ENCODE measurements at places on chromosomes 16 and 17.

GRCh38 chr17:8223356-8224126 lies 13.2 kb upstream of the AURKB start:
- peak; percentile 55 for DNase-seq

DNA sequence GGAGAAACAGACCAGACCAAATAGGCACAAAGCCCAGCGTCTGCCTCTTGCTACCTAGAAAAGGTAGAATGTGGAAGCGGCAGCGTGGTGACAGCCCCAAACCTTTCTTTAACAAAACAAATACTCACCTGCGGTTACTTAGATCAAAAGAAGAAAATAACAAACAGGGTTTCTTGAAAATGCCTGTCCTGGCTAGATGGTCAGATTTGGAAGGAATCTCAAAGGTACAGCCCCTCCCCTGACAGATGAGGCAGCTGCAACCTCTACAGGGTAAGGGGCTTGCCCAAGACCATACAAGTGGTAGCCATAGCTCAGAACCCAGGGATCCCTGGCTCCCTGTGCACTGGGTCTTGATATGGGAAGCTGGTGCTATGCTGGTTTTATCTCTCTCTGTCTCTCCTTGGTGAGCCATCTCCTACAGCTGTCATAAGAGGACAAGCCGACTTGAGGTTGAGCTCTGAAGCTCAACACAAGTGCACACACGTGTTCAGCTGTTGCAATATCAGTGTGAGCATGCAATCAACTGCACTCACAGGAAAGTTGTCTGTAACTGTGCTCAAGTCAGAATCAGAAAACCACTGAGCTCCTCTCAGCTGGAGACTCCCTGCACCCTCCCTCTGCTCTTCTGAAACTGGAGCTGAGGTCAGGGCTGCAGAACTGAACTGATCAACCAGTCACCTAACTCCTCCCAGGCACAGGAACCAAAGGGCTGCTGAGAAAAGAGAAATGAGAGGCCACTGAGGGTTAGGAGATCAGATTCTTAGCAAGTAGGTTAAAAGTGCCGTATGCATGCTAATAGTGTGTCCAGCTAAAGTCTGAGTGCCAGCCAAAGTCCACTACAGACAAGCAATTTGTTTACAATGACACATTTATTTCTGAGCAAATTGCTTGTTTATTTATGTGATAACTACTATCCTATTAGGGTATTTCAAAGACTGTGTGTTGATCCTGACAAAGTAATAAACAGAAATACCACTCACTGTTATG lies 6.1 kb upstream of the RNF157 start:
- DNase-seq = no peak

DNA sequence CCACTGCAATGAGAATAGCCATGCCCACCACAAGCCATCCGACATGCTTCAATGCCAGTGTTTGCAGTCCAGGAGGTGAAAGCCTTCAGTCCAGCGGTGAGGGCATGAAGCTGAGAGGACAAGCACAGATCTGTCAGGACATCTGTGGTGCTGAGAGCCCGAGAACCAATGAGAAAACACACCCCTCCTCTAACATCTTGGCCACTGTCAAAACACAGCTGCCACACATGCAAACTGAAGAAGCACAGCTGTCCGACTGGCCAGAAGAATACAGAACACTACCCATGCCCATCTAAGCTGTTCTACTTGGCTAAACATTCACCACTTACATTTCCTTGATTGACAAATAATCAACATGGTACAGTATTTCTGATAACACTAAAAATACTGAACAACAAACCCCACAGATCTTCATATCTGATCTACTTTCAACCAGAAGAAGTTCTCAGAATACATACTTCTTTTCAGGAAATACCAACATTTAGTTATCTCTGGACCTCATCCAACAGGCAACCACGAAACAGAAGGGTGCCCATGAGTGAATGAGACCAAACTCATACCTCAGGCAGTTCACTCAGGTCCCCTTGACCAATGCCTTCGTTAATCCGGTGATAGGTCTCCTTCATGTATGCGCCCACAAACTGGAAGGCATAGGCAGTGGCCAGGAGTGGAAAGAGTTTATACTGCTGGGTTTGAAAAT lies 10.2 kb upstream of the FBF1 start:
- no peak for DNase-seq

DNA sequence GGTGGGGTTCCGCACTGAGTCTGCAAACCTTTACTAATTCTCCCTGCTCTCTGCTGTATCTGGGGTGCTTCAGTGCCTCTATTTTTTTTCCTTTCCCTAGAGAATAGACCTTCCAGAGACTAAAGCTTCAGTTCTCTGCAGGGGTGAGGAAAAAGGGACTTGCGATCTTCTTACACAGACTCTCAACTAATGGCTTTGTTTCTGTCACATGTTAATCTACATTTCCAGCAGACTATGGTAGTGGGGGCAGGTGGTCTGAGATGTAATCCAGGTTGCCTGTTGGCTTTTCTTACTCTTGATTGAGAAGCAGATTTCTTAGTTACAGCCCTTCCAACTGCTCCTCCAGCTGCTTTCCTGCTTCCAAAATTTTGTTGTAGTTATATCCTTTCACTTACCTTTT lies 229.0 kb upstream of the NLRP1 start:
- DNase-seq = no peak

- DNase-seq = no peak
Measured at GRCh38 chr16:50767197-50767596, 25.3 kb downstream of the CYLD start.
